ENCODE measurements at places on chromosomes 4 and X.

GRCh38 chr4:187380181-187380581 lies 615.4 kb upstream of the ZFP42 start:
- DNase-seq = no peak

- no peak for DNase-seq
These were observed 60.7 kb upstream of the HAND2 start for GRCh38 chr4:173590697-173591096.

GRCh38 chr4:54322818-54323417 lies 93.8 kb downstream of the PDGFRA start:
- DNase-seq = peak; percentile 16

DNA sequence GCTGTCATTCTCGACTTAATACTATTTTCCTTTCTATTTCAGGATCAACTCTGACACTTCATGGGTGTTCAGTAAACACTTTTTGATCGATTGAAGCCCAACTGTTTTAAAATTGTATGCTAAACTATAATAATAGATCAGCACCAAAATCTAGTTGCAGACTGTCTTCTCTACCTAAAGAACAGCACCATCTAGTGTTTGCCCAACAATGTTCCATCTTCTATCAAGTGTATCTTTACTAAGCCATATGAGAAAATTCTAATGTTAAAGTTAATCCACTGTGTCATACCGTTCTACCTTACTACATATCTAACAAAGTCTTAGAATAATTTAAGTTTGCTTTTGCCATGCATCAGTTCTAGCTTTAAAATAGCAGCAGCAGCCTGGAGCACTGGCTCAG lies 113.0 kb upstream of the PRDX4 start:
- peak; percentile 18 for DNase-seq

DNA sequence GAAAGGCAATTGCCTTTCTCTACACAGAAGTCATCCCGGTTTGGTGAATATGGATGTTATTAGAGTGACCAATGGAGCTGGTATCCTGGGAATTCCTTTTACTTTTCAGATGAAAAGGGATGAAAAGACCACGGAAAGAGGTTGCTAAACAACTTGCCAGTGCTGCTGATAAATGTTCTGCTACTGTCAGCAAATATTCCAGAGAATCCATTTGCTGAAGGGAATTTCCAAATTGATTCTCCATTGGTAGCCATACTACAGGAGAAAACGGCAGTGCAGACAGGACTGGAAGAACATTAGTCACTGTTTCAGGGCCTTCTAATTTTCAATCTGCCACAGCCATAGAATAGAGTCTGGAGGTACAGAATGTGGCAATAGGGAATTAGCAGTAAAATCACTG lies 451.5 kb downstream of the PCDH11X start:
- no peak for DNase-seq

DNA sequence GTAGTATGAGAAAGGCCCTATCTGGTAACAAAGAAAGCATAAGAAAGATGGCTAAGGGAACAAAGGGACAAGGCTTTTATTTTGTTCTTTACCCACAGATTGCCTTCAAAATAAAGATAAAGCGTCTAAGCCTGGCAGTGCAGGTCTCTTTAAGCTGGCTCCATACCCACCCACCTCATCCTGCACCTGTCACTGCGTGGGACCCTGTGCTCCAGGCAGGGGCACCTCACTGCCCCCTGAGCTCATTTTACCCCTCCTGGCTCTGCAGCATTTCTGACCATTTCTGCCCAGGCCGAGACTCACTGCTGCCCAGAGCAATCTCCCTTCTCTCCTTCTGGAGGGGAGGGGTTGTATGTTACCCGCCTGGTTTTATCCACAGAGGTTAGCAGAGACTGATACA lies 1.7 kb upstream of the CYP4V2 start:
- no peak for DNase-seq

DNA sequence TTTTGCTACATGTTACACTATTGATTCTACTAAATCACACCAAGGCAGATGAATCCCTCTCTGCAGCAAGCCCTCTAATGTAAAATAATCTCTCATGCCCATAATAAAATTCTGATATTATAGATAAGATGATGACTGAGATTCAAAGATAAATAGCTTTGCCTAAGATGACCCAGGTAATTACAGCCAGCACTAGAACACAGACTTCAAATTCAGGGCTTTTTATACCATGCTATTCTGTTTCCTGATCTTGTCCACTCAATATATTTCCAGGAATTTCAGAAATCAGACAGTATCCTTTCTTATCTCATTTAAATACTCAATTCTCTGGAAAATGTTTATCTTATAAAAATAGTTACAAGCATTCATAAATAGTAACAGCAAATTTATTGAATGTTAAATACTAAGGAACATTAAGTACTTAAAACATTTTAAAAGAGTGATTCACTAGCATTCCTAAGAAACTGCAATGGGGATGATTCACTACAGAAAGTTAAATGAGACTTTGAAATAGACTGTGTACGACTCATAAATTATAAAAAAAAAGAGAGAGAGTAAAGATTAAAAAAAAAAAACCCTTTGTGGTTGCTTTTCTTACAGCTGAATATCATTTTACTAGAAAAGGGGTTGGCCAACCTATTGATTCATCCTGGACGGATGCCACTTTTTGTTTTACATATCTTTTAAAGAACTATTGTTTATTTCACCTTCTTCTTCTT lies 45.8 kb upstream of the IL21 start:
- DNase-seq = peak; percentile 83

GRCh38 chr4:1045193-1045594 lies 33.8 kb downstream of the FGFRL1 start:
- no peak for DNase-seq

GRCh38 chr4:7746351-7747061 lies 193.2 kb downstream of the AFAP1 start:
- DNase-seq = no peak

All from skeletal muscle cell (primary cell).